ENCODE measurements at places on chromosomes 4 and X.

- no peak for DNase-seq
Measured at GRCh38 chrX:2917767-2918166, 11.4 kb downstream of the ARSD start.

DNA sequence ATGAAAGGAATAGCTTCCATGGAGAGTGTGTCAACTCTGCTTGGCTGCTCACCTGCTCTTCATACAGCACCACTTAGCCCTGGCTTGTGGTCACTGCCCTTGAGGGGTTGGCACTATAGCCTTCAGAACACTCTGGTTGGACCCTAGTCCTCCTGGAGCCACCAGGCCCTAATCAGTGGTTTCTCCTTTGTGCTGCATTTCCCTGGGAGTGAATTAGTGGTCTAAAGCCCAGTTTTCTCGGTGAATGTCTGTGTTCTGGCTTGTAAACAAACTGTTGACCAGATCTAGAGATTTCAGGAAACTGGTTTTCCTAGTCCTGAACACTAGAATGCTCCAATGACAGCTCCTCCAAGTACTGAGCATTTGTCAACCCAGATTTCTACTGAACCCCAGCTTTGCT lies 28.6 kb upstream of the TMEM154 start:
- DNase-seq, result no peak

DNA sequence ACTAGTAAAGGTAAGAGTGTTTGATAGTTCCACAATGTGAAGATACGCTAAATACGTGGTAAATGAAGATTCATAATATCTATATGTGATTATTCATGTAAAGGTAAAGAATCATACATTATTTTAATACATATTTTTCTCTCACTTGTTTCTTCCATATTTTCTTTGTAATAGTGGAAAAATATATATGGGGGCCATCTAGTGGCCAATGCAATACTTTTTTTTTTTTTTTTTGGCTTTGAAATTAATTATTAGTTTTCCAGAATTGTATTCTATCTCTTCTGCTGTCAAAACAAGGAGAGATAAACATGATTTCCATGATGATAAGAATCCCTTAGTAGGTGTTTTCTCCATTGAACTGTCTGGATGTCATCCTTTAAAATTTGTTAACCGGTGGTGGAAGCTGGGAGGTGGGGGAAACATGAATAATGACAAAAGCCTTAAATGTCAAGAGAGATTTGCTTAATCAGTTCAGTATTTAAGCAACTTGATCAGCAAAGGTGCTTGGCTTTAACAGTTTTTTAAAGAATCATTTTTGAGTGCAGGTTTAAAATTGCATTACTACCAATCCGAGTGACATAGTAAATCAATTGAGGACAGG lies 508.7 kb upstream of the HTR2C start:
- no peak for DNase-seq

DNA sequence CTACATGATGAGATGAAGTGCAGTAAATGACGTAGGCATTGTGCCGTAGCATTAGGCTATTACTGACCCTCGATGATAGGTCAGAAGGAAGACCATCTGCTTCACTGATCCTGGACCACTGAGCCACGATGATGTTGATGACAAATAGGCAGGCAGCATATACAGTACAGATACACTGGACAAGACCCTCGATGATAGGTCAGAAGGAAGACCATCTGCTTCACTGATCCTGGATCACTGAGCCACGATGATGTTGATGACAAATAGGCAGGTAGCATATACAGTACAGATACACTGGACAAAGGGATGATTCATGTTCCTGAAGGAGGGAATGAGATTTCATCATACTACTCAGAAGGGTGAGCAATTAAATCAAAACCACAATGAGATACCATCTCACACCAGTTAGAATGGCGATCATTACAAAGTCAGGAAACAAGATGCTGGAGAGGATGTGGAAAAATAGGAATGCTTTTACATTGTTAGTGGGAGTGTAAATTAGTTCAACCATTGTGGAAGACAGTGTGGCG lies 50.9 kb downstream of the BEND4 start:
- DNase-seq, result no peak

DNA sequence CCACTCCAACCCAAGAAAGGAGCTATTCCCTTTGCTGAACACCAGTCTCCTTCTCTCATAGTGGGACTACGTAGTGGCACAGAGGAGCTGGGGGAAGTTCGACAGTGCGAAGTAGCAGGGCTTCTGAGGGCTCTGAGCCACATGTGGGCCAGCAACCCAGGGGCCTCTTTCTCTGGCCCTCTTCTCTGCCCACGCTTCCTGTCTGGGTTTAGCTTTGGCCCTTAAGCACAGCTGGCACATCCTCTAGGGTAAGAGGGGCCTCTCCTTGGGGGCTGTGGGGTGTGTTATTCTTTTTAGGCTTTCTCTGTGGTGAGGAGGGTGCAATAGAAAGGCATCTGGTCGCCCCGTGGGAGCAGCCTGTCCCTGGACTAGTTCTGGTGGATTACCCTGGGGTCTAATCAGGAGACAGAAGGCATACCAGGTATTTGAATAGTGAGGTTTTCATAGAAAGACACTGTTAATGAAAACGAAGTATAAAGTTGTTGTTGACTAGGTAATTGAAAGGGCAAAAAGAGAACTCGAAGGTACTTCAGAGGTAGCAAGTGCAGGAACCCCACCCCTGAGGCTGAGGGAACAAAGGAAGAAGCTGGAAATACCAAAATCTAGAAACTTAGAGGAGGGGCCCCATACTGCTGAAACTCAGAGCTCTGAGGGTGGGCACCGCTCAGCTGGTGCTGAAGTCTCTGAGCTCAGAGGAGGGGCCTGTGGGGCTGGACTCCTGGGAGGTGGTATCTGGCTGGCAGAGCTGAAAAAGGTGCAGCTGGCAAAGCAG lies 151.9 kb upstream of the RPS6KA3 start:
- no peak for DNase-seq

DNA sequence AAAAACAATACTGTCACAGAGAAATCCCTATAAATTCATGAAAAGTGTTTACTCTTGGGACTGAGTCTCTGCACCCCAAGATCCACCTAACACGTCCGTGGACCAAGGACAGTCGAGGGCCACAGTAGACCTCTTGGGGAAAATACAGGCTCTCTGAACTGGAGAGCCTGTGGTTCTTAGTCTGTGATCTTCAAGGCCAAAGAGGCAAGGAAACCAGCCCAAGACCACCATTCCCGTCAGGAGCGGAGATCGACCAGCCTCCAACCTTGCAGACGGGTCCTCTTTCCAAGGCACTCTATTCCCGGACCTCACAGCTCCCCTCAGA lies 1.6 kb upstream of the APBB2 start:
- no peak for DNase-seq

DNA sequence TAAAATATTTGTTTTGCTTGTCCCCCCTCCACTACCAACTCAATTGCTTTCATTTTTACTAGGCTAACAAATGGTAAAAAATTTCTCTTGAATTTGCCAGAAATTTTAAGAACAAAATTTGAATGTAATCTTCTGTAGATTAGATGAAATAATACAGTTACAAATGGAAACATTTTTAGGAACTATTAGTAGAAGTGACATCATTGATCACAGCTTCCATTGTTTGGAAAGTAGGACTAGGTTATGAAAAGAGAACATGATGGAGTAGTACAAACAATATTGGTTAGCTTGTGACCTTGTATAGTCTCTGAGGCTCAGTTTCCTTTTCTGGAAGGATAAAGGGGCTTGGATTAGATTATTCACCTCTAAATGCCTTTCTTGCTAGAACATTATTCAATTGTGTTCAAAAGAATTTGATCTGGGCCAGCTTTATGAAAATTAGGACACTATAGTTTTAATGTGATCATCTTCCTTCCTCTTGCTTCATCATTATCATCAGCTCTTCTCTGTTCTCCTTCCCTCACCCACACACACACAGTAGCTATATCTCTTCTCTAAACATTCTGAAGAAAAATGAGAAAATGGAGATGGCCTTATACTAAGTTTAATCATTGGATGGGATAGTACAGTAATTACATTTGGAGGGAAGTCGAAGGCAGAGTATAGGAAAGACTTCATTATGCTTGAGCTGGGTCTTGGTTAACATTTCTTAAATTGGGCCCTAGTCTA lies 9.9 kb downstream of the MTMR1 start:
- no peak for DNase-seq

DNA sequence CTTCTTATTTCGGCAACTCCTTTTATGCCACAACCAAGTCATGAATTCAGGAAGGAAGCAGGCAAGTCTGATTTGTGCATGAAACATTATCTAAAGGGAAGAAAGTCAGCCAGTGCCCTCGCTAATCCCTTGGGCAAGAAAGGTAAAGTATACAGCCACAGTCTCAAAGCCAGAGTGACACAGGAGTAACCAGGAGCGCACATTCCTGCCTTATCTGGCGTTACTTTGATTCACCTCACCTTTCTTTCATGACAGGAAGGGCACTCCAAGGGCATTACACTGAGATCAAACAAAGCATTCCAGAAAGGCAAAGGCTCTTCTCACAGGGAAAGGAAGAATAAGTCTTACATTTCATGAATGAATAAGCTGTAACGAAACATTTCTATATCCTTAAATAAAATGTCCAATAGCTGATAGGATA lies 38.8 kb downstream of the FAT1 start:
- no peak for DNase-seq

DNA sequence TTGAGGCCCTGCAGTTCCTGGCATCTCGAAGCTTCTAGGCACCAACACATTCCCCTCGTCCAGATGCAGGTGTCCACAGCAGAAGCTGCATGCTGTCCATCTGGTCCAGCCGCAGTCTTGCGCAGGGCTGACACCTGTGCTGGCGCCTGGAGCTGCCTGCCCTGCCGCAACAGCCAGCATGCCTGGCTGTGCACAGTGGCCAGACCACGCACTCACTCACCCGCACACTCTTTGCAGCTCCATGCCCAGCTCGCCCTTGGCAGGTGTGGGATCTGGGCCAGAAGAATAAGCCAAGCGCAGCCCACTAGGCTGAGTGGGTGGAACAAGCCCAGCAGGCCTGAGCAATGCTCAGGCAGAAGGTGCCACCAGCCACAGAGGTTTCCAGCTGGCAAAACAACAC lies 125.6 kb downstream of the PARM1 start:
- no peak for DNase-seq

DNA sequence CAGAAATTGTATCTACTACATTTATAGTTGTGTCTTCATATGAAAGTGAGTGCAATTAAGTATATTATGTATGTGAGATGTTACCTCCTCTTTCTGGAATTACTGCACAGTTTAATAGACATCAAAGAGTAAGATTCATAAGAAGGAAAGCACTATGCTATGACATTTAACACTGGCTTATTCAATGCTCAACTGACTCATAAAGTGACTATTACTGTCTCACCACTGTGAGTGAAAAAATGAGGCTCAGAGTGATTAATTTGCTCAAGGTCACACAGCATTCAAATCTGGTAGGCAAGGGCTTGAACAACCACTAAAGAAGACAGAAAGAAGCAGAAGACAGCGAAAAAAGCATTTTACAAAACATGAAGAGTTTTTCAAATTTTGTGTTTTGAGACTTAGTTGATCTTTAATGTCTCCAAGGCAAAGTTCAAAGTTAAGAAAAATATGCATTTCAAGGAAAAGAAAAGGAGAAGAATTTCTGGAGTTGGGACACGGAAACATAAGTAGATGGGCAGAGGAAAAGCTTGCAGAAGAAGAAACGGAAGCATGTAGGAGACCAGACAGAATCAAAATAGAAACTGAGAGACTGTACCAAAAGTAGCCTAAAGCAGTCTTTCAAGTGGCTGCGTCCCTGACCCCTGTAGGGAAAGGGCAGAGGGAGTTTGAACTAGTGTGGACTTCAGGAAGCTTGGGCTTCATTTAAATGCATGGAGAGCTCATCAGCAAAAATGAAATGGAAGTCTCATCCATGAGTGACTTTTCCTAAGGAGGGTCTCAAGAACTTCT lies 66.3 kb downstream of the KCNIP4 start:
- no peak for DNase-seq

- DNase-seq, result no peak
Measured at GRCh38 chrX:45758319-45758718, 557.6 kb upstream of the DIPK2B start.

GRCh38 chr4:5712517-5712916 lies 1.5 kb downstream of the EVC start:
- no peak for DNase-seq

DNA sequence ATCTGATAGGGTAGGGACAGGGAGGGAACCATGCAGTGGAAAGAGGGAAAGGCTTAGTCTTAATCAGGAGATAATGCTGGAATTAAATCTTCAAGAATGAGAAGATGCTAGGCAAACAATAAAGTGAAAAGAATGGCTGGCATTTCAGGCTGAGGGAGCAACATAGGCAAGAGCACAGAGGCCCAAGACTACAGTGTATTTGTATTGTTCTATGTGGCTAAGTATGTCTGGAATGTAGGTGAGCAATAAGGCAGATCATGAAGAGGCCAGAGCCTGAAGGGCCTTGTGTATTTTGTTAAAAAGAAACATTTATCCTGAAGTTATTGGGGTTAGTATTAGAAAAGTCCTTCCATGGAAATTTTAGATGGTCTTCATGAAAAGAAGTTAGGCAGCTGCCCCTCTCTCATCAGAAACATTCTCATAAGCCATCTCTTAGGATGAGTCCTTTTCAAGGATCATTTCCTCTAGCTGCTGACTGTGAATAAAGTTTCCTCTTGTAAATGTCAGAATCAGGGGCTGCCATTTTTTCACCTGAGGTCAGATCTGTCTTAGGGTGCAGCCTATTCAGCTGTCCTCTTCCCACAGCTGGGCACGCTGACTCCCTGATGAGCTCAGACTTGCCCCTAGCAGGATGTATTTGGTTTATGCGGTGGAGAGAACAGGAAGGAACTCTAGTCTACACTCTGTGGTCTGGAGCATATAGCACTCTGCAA lies 46.3 kb downstream of the ATP10D start:
- no peak for DNase-seq

DNA sequence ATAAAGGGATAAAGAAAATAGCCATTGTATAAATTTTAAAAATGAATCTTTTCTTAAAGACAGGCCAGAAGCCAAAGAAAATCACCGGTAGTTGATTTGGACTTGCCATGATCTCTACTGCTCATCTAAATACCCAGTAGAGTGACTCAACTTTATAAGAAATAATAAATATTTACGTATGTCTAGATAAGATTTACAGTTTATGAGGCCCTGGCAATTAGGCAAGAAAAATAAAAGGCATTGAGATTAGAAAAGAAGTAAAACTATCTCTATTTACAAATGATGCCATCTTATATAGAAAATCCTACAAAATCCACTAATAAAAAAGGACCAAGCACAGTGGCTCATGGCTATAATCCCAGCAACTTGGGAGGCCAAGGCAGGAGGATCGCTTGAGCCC lies 765.5 kb upstream of the HTR2C start:
- no peak for DNase-seq

DNA sequence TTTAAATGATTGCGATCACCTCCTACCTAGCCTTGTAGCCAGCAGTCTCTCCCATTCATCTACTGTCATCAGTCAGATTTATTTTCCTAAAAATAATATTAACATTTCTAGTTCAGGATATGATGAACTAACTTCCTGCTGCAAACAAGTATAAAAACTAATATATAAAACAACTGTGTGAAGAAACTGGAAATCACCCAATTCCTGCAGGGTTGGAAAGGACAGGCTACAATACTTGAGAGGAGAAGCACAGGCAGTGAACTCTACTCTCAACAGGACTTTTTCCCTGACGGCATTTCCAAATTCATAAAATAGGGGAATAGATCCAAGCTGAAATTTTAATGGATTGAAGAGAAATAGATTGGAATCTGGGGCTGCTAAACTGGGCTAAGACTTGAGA lies 14.2 kb upstream of the BBS12 start:
- no peak for DNase-seq

GRCh38 chr4:85228264-85228663 lies 246.7 kb upstream of the ARHGAP24 start:
- DNase-seq, result no peak
